Nephron progenitor cell (in vitro differentiated cells): ENCODE measurements at places on chromosomes 7 and 10.

DNA sequence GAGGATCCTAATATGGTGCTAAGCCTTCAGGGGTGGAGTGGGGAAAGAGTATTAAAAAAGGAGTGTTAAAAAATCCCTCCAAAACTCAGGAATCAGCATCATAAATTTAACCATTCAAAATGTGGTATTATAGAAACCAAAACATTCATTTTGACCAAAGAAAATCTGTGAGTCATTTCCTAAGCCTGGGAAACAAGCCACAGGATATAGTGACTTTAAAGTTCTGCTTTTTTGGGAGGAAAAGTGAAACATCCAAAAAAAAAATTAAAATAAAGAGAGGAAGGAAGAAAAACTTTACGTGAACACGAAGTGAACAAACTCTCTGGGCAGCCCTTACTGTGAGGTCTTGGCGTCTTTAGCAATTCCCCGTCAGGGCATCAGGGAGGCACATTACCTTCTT, 74.0 kb upstream of the GSDME start:
- H3K36me3 ChIP-seq = no peaks in the 10 kb centered on the region
- H3K27ac ChIP-seq = no peak overlapping the region
- no peak overlapping the region for H3K4me3 ChIP-seq
- DNase-seq = no peak
- peaks cover 5% of the 10 kb centered on the region for H3K27me3 ChIP-seq

GRCh38 chr10:78975926-78976325, 92.8 kb upstream of the ZMIZ1 start:
- H3K4me3 ChIP-seq = peak overlapping the region; percentile 47
- H3K4me1 ChIP-seq = peaks cover 82% of the 10 kb centered on the region
- H3K27me3 ChIP-seq = peaks cover 33% of the 10 kb centered on the region

DNA sequence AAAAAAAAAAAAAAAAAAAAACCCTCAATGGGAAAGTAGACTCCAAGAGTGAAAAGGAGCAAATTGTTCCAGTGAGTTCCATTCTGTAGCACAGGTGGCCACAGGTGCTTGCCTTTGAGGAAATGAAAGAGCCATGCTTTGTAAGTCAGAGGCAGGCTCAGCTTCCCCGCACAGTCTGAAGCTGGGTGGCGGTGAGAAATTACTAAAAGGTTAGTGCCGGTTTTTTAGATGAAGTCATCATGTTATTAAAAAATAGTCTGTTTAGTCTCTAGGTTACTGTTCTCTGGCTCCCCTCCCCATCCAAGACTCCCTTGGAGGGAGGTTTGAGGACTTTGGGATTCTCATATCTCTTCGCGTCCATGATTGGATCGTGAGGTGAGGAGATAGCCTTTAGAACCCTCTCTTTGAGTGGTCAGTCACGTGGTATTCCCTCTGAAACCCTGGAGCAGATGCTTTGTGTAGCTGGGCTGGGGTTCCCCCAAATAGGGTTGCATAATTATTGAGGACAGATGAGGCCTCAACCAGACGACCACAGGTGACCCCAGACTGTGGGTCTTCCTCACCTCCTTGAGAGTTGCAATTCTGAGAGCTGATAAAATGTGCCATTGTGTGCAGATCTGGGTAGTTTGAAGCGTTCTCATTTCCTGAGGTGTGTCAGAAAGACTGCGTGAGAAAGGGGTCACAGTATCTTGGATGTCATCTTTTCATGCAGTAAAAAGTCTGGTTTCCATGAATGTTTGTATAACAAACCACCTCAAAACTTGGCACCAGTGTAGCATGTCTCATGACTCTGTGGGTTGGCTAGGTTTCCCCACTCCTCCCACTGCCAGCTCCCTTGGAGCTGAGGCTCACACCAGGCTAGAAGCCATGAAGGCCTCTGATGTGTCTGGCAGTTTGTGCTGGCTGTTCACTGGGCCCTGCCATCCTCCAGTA, 27.1 kb downstream of the OGDH start:
- peaks cover 27% of the 10 kb centered on the region for H3K36me3 ChIP-seq
- H3K27me3 ChIP-seq = no peaks in the 10 kb centered on the region
- DNase-seq = no peak

- no peaks in the 10 kb centered on the region for H3K27me3 ChIP-seq
- peak overlapping the region; percentile 35 for H3K27ac ChIP-seq
- H3K4me3 ChIP-seq = no peak overlapping the region
- H3K36me3 ChIP-seq = peaks cover 4% of the 10 kb centered on the region
- peaks cover 45% of the 10 kb centered on the region for H3K4me1 ChIP-seq
Observed at GRCh38 chr10:124650820-124651401, 93.3 kb downstream of the FAM53B start.

DNA sequence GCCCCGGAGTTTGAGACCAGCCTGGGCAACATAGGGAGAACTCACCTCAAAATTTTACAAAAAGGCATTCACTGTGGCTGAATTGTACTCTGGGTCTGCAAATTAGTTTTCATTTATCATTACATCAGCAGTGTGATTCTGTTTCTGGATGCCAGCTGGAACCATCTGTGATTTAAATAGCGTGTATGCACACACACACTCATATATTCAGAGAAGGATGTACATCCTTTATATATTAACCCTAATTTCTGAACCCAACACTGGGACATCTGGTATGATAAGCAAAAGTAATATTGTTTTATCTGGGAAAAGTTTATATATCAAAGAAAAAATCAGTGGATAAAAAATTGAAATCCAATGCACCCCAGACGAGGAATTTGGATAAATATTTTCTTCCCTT, 33.8 kb upstream of the LYZL1 start:
- no peaks in the 10 kb centered on the region for H3K27me3 ChIP-seq
- H3K4me1 ChIP-seq = peaks cover 63% of the 10 kb centered on the region
- no peak overlapping the region for H3K27ac ChIP-seq
- no peaks in the 10 kb centered on the region for H3K36me3 ChIP-seq

GRCh38 chr10:97059006-97059871, 126.5 kb downstream of the SLIT1 start:
- peaks cover 6% of the 10 kb centered on the region for H3K36me3 ChIP-seq
- H3K27me3 ChIP-seq = peaks cover 5% of the 10 kb centered on the region
- no peak overlapping the region for H3K4me3 ChIP-seq
- no peak overlapping the region for H3K27ac ChIP-seq
- peaks cover 4% of the 10 kb centered on the region for H3K4me1 ChIP-seq

GRCh38 chr7:29281782-29282541, 87.4 kb downstream of the CHN2 start:
- peak; percentile 34 for DNase-seq
- peak overlapping the region; percentile 26 for H3K27ac ChIP-seq
- no peak overlapping the region for H3K4me3 ChIP-seq
- peaks cover 4% of the 10 kb centered on the region for H3K27me3 ChIP-seq
- H3K4me1 ChIP-seq = peaks cover 32% of the 10 kb centered on the region

DNA sequence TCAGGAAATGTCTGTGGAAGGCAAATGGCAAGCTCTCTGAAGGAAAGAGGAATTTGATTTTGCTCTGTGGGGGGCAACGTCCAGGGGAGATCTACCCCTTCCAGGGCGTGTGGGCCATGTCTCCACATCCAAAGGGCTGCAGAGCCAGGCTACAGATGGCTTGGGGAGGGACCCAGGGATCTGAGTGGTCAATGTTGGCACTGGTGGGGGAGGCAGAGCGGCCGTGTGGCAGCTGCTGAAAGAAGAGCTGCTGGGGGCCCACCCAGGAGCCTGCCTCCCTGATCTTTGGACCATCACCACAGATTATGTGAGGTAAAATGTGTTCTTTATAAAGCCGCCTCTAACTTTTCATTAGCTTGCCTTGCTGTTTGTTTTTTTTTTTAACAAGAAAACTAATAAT, 144.1 kb downstream of the HERPUD2 start:
- no peaks in the 10 kb centered on the region for H3K36me3 ChIP-seq
- H3K27ac ChIP-seq = no peak overlapping the region
- no peak overlapping the region for H3K4me3 ChIP-seq
- peaks cover 3% of the 10 kb centered on the region for H3K27me3 ChIP-seq

GRCh38 chr7:30511494-30511893, 6.9 kb upstream of the GGCT start:
- no peak for DNase-seq
- no peak overlapping the region for H3K4me3 ChIP-seq
- peaks cover 7% of the 10 kb centered on the region for H3K27me3 ChIP-seq
- H3K27ac ChIP-seq = no peak overlapping the region
- peaks cover 7% of the 10 kb centered on the region for H3K4me1 ChIP-seq

DNA sequence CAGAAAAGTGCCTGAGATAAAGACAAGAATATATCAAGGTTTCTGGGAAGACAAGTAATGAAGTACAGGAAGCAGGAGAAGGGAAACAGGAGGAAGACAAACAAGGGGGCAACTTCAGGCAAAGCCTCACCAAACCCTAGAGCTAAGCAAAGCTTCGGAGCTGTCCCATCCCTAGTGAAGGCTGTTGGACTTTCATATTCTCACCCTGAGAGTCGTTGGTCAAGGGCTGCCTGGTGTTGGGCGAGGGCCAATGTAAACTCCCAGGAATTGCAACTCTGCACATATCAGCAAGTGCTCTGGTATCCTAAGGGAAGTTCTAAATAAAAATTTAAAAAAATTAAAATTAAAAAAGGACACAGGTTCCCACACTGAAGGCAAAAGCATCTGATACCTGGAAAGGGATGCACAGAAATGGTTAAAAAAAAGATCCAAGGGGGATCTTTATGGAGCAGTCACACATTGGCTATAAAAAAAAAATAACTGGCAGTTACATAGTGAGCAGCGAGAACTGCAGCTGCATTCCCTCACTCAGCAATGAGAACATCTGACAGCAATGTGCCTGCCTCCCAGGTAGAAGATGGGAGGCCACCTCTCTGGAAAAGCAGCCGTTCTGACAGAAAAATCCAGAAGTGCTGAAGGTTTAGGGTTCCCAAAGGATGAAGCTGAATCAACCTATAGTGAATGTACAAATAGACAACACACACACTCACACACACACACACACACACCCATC, 304.7 kb downstream of the WDR11 start:
- H3K27me3 ChIP-seq = peaks cover 3% of the 10 kb centered on the region
- H3K4me3 ChIP-seq = no peak overlapping the region
- H3K27ac ChIP-seq = no peak overlapping the region

DNA sequence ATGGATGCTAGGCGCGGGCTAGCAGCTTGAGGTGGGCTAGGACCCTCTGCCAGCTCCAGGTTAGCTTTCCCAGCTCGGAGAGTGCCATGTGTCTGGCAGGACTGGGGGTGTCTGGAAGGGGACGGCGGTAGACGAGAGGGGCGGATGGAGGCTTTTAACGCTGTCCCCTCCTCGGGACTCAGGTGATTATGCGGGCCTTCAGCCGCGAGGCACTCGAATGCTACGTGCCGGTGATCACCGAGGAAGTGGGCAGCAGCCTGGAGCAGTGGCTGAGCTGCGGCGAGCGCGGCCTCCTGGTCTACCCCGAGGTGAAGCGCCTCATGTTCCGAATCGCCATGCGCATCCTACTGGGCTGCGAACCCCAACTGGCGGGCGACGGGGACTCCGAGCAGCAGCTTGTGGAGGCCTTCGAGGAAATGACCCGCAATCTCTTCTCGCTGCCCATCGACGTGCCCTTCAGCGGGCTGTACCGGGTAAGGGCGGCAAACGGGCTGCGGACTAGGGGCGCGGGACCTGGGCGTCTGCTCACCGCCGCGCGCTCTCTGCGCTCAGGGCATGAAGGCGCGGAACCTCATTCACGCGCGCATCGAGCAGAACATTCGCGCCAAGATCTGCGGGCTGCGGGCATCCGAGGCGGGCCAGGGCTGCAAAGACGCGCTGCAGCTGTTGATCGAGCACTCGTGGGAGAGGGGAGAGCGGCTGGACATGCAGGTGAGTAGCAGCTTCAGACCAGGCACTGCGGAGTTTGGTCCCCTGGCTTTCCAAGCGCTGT, 1.1 kb downstream of the CYP26A1 start:
- peaks cover 73% of the 10 kb centered on the region for H3K4me1 ChIP-seq
- no peak overlapping the region for H3K27ac ChIP-seq
- no peaks in the 10 kb centered on the region for H3K36me3 ChIP-seq
- peak; percentile 56 for DNase-seq

DNA sequence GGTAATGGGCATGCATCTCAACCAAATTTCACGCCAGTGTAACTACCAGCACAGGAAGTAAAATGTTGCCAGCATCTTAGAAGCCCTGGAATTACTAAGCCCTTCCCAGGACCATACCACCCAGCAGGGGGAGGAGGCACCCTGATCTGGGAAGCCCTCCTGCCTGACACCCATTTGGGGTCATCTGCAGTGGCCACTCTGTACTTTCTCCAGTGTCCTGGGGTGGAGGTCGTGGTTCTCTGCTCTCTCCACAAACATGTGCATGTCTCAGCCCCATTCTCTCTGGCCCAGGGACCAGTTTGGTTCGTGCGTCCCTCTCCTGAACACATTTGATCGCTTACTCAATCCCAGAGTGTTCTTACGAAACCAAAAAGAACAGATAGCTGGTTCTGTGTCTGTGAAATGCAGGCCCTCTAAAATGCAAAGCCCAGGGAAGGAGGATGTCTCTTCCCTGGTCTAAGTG, 9.4 kb upstream of the LRRC27 start:
- peak overlapping the region; percentile 1 for H3K27ac ChIP-seq
- no peak overlapping the region for H3K4me3 ChIP-seq
- H3K27me3 ChIP-seq = peaks cover 6% of the 10 kb centered on the region
- peaks cover 47% of the 10 kb centered on the region for H3K36me3 ChIP-seq
- H3K4me1 ChIP-seq = peaks cover 7% of the 10 kb centered on the region

GRCh38 chr7:73308074-73308664, 457 bp downstream of the NSUN5 start:
- H3K36me3 ChIP-seq = peaks cover 15% of the 10 kb centered on the region
- peaks cover 33% of the 10 kb centered on the region for H3K4me1 ChIP-seq
- H3K27me3 ChIP-seq = peaks cover 3% of the 10 kb centered on the region
- no peak overlapping the region for H3K27ac ChIP-seq
- DNase-seq = no peak

GRCh38 chr7:26202019-26202990, 760 bp downstream of the CBX3 start:
- peak overlapping the region; percentile 97 for H3K27ac ChIP-seq
- peaks cover 66% of the 10 kb centered on the region for H3K36me3 ChIP-seq
- H3K27me3 ChIP-seq = peaks cover 12% of the 10 kb centered on the region
- peak; percentile 66 for DNase-seq
- peak overlapping the region; percentile 90 for H3K4me3 ChIP-seq
- peaks cover 44% of the 10 kb centered on the region for H3K4me1 ChIP-seq

GRCh38 chr10:50279489-50279888, 28.2 kb upstream of the ASAH2 start:
- no peaks in the 10 kb centered on the region for H3K4me1 ChIP-seq
- H3K4me3 ChIP-seq = no peak overlapping the region
- no peak for DNase-seq
- no peak overlapping the region for H3K27ac ChIP-seq

GRCh38 chr7:53351681-53352080, 316.2 kb downstream of the POM121L12 start:
- DNase-seq = no peak
- no peaks in the 10 kb centered on the region for H3K27me3 ChIP-seq
- H3K4me3 ChIP-seq = no peak overlapping the region
- H3K27ac ChIP-seq = no peak overlapping the region
- peaks cover 9% of the 10 kb centered on the region for H3K4me1 ChIP-seq
- no peaks in the 10 kb centered on the region for H3K36me3 ChIP-seq

GRCh38 chr7:27631391-27631790, 31.3 kb downstream of the HIBADH start:
- H3K4me3 ChIP-seq = no peak overlapping the region
- no peaks in the 10 kb centered on the region for H3K27me3 ChIP-seq
- no peak overlapping the region for H3K27ac ChIP-seq
- peaks cover 4% of the 10 kb centered on the region for H3K4me1 ChIP-seq
- H3K36me3 ChIP-seq = peaks cover 55% of the 10 kb centered on the region

GRCh38 chr10:67696029-67696428, at the start of gene CTNNA3:
Gene CTNNA3, minus strand, starts transcription at chr10:67696195.
- H3K27ac ChIP-seq = peak within 1 kb of the TSS; percentile 24
- H3K4me3 ChIP-seq = no peak within 1 kb of the TSS
- H3K4me1 ChIP-seq = no peaks in the 10 kb centered on the region
- peaks cover 3% of the 10 kb centered on the region for H3K27me3 ChIP-seq
- DNase-seq = no peak
- peaks cover 7% of the 10 kb centered on the region for H3K36me3 ChIP-seq
